ENCODE measurements at places on chromosomes 2 and 18.

- DNase-seq, result no peak
Observed at GRCh38 chr2:33015421-33016142, 68.8 kb downstream of the LTBP1 start.

- no peak for DNase-seq
Observed at GRCh38 chr18:14944838-14945237, 196.9 kb downstream of the ANKRD30B start.

GRCh38 chr2:7394195-7394594, 477.0 kb downstream of the RNF144A start:
- no peak for DNase-seq

GRCh38 chr2:97005353-97005752, 19.0 kb upstream of the FAM178B start:
- DNase-seq, result no peak

DNA sequence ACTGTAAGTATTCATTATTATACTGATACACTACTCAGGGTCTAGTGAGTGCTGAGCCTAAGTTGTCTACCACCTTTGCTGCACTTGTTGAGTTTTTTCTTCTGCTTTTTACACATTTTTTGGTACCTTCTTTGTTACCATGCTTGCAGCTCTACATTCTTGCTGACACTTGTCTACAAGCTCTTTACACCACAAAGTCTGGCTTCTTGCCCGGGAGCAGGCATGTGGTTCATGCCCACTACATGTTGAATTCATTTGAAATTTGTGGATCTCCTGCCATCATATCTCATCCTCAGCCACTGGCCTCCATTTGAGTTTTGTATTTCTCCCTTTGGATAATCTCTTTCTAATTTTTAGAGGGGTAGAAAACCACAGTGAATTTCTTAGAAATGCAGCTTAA, 29.9 kb downstream of the IL18R1 start:
- no peak for DNase-seq

DNA sequence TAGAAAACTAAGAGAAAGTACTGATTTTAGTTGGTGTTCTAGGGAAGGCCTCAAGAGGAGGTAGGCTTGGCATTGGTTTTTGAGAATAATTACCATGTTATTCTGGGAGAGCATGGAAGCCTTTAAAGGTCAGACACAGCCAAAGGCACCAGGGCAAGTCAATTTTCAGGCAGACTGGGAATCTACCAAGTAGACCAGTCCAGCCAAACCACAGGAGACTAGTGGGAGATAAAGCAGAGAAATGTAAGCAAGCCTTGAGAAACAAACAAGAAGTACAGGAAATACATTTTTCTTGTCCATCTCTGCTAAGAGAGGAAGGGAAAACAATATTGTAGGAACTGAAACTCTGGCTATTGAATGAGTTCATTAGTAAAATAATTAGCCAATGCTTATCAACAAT, 5.5 kb upstream of the CCDC68 start:
- DNase-seq, result no peak

DNA sequence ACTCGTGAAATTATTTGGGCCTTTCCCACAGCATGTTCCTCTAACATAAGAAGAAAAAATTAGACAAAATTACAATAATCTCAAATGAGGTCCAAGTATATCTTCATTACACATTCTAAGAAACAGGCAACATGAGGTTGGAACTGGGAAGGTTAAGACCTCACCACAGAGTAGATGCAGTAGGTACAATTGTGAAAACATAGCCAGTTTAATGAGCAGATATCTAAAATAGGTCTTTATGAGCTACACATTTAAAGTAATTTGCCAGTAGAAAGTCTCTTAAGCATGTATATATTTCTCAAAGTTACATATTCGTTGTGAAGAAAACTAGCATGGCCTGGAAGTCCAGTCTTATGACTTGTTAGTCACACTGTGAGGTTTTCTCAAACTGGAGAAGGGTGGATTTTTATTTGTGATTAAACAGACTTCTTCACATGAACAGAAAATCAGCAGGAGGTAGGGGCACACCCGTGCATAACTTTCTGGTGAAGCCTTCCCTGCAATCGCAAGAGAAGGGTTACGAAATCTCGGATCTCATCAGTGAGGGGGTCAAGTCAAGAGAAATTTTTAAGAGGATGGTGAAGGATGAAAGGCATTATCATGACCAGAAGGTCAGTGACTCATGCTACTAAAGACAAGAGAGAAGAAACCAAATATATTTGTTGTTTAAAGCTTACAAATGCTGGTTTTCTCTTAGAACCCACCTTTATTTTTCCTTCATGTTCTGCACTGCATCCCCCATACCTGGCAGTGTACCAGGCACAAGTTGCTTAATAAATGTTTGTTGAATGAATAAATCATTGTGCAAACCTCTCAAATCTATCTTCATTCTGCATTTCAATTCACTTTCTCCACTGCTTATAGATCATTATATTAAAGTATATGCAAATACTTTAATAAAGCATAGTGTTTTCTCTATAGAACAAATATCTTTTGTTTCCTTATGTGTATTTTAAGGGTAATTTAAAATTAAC, 5.1 kb upstream of the RAB27B start:
- no peak for DNase-seq

- no peak for DNase-seq
Observed at GRCh38 chr2:197292619-197293018, 18.0 kb downstream of the ANKRD44 start.

GRCh38 chr2:205539603-205540002, 142.7 kb upstream of the NRP2 start:
- no peak for DNase-seq

DNA sequence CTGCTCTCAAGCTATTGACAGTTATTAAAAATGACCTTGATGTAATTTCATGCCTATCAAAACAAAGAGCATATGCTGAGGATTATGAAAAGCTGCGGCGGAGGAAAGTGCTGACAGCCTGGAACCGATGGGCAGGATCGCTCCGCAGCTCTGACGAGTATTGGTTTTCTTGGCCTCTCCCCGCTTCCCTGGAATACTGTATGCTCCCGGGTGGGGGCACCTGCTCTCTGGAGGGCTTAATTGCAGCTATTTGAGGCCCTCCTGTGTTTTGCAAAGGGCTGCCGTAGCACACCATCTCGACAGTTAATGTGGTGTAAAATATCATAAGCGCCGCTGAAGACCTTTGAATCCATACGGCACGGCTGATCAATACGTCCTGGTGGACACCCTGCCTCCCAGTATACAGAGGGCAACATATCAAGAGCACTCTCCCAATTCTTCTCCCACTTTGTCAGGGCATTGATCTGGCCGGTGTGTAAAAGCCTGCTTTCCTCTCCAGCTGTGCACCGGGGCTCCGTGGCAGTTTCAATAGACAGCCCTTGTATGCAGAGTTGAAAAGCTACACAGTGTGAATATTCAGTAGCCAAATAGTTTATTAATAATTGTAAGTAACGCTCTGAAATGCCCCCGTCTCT, 662.4 kb downstream of the GALR1 start:
- DNase-seq, result no peak

GRCh38 chr2:159941729-159942128, 120.7 kb downstream of the PLA2R1 start:
- no peak for DNase-seq

- no peak for DNase-seq
Observed at GRCh38 chr2:232662486-232663260, 29.3 kb downstream of the EFHD1 start.

GRCh38 chr2:97761192-97761591, 47.8 kb downstream of the ZAP70 start:
- DNase-seq, result no peak

- DNase-seq, result no peak
Observed at GRCh38 chr2:9220201-9220600, 13.6 kb downstream of the ASAP2 start.

- no peak for DNase-seq
Observed at GRCh38 chr2:18349421-18349820, 211.0 kb downstream of the RDH14 start.

GRCh38 chr2:88810017-88810416, 118.5 kb downstream of the RPIA start:
- no peak for DNase-seq

DNA sequence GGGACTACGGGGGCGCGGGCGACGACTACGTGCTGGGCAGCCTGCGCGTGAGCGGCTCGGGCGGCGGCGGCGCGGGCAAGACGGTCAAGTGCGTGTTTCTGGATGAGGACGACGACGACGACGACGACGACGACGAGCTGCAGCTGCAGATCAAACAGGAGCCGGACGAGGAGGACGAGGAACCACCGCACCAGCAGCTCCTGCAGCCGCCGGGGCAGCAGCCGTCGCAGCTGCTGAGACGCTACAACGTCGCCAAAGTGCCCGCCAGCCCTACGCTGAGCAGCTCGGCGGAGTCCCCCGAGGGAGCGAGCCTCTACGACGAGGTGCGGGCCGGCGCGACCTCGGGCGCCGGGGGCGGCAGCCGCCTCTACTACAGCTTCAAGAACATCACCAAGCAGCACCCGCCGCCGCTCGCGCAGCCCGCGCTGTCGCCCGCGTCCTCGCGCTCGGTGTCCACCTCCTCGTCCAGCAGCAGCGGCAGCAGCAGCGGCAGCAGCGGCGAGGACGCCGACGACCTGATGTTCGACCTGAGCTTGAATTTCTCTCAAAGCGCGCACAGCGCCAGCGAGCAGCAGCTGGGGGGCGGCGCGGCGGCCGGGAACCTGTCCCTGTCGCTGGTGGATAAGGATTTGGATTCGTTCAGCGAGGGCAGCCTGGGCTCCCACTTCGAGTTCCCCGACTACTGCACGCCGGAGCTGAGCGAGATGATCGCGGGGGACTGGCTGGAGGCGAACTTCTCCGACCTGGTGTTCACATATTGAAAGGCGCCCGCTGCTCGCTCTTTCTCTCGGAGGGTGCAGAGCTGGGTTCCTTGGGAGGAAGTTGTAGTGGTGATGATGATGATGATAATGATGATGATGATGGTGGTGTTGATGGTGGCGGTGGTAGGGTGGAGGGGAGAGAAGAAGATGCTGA, 1.4 kb downstream of the SOX11 start:
- DNase-seq, result peak; percentile 33

- DNase-seq, result no peak
Observed at GRCh38 chr2:61959381-61960293, 54.2 kb downstream of the COMMD1 start.

- DNase-seq, result no peak
Observed at GRCh38 chr2:9844576-9844975, 1.3 kb downstream of the TAF1B start.

DNA sequence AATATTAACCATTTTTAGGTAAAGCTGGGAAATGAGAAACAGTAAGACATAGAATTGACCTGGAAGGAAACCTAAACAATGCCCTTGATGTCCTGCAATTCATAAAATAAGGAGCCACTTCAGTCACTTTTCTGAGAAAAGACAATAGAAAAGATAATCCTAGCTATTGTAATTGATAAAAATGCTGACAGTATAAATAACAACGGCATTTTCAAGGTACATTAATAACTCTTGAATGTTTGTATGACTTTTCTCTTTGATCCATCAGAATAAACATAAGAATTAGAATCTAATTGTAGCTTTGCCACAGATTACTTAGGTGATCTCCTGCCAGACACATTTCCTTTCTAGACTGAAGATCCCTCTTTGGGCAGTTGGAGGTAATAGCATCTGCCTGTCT, 719.5 kb downstream of the SLC4A3 start:
- no peak for DNase-seq

- no peak for DNase-seq
Observed at GRCh38 chr18:59706499-59706898, 9.3 kb upstream of the CCBE1 start.

DNA sequence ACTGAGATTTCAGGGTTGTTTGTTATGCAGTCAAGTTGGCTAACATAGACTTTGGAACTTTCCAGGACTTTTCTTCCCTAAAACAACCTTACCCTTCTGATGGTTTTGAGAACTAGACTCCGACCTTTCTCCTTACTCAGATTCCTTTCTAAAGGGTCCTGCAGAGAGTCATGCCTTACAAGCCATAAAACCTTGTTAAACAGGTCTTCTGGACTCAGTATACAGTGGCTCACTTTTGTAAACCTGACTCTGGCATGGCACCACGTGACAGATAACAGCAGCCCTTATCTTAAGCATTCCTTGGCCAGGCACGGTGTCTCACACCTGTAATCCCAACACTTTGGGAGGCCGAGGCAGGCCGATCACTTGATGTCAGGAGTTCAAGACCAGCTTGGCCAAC, 253.2 kb upstream of the RAB6C start:
- no peak for DNase-seq

DNA sequence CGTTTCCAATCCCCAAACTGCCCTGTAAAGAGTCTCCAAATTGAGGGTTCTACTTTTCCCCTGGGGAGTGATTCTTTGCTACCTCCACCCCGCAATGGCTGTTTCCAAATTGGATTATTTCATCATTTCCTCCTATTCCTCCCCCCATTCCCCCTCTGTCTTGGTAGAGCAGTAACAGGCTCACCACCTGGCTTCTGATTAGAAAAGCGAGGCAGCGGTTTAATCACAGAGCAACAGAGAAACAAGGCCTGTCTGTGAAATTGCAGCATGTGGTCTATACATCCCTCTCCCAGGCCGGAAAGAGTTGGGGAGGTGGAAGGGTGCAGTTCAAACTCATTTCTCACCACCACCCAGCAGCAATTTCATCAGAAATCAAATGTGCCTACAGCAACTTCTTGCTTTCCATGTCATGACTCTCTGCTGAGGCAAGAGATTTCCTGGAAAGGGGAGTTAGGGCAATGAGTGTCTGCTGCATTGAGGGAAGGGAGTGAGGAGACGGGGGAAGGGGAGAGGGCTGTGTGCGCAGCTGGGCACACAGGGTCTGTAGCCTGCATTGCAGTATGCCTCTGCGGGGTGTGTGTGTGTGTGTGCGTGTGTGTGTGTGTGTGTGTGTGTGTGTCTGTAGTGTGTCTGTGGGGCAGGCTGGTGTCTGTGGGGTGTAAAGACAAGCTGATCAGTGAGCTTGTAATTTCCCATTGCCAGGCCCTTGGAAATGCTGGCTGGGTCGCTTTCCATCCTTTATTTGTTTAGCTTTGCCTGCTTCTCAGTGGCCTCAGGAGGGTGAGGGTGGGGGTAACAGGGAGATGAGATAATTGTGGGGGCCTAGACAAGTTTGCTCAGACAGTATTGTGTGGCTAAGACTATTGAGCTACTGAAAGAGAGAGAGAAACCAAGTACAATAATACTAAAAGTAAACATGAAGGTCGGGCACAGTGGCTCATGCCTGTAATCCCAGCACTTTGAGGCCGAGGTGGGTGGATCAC, 13.5 kb upstream of the IGFBP2 start:
- no peak for DNase-seq

- peak; percentile 1 for DNase-seq
Observed at GRCh38 chr18:32612651-32613050, 142.0 kb upstream of the GAREM1 start.

DNA sequence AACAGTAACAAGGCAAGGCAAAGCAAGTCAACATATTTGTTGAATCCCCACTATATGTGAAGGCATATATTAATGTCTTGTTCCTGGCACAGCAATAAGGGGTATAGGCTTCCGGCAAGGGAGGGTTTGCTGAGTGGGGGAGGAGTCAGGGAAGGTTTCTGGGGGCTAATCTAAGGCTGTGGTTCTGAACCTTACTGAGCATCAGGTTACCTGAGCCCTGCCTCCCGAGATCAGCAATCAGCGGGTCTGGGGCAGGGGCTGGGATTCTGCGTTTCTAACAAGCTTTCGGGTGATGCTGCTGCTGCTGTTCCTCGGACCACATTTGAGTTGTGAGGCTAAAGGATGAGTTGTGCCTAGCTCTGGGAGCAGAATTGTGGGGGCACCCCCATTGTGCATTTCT, 401.7 kb upstream of the SPRED2 start:
- DNase-seq, result no peak

All from NCI-H187 (cell line).